ENCODE measurements at places on chromosomes 7 and 10. TPM values are rescaled to one million over a fixed set of nuclear protein-coding genes. Genes with fewer than 3 reads are reported as not detected.

- peaks cover 31% of the 10 kb centered on the region for H3K36me3 ChIP-seq
- no peaks in the 10 kb centered on the region for H3K27me3 ChIP-seq
- H3K27ac ChIP-seq, result peak overlapping the region; percentile 62
Measured at GRCh38 chr10:114507449-114507848, 103.1 kb upstream of the AFAP1L2 start.

DNA sequence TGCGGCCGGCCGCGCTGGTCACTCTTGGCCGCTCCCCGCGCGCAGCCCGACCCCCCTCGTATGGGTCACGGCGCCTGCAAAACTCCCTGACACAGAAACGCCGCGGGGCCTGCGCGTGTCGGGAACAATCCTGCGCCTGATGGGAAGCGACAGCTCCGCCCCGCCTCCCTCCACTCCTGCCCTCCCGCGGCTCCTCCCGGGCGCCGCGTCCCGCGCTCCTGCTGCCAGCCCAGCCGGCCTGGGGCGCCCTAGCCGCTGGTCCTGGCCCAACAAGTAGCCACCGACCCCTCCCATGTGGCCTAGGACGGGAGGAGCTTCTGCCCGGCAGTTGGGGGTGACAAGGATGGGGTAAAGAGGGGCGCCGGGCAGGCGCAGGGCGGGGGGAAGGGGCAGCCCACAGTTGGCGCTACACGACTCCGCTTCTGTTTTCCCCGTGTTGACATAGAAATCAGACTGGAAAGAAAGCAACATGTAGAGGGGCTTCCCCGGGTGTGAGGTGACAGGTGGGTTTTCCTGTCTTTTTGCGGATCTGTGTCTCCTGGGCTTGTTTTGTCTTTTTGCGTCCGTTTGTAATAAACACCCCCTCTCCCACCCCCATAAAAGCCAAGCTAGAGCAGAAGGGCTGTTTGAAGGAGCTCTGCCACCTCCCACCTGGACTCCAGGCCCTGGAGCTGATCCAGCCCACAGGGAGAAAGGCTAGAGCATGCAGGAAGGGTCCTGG, 35.1 kb upstream of the PAX2 start:
- no peak overlapping the region for H3K4me3 ChIP-seq
- no peak for DNase-seq
- H3K36me3 ChIP-seq, result no peaks in the 10 kb centered on the region
- H3K27me3 ChIP-seq, result peaks cover 75% of the 10 kb centered on the region

The ADRB1 gene
- total RNA-seq, result 0.27 TPM

The CFAP70 gene
- total RNA-seq, result 0.59 TPM

GRCh38 chr7:105298439-105298894, 90.3 kb downstream of the SRPK2 start:
- H3K27me3 ChIP-seq, result no peaks in the 10 kb centered on the region
- peak overlapping the region; percentile 55 for H3K4me3 ChIP-seq
- DNase-seq, result peak; percentile 64
- H3K36me3 ChIP-seq, result peaks cover 9% of the 10 kb centered on the region
- peak overlapping the region; percentile 84 for H3K27ac ChIP-seq

- H3K4me1 ChIP-seq, result peaks cover 39% of the 10 kb centered on the region
- H3K27me3 ChIP-seq, result no peaks in the 10 kb centered on the region
- no peak overlapping the region for H3K4me3 ChIP-seq
- no peak overlapping the region for H3K27ac ChIP-seq
Measured at GRCh38 chr10:96890172-96890513, 58.0 kb downstream of the LCOR start.

- H3K27ac ChIP-seq, result peak overlapping the region; percentile 49
- no peak overlapping the region for H3K4me3 ChIP-seq
- H3K27me3 ChIP-seq, result no peaks in the 10 kb centered on the region
- peaks cover 1% of the 10 kb centered on the region for H3K36me3 ChIP-seq
- peaks cover 13% of the 10 kb centered on the region for H3K4me1 ChIP-seq
Measured at GRCh38 chr7:4769761-4770160, 5.7 kb upstream of the AP5Z1 start.

DNA sequence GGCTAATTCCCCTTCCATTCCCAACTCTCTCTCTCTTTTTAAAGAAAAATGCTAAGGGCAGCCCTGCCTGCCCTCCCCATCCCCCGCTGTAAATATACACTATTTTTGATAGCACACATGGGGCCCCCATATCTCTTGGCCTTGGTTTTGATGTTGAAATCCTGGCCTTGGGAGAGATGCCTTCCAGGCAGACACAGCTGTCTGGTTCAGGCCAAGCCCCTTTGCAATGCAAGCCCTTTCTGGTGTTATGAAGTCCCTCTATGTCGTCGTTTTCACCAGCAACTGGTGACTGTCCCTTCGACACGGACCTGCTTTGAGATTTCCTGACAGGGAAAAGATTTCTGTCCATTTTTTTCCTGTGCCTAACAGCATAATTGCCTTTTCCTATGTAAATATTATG, 3.0 kb downstream of the ADRA2A start:
- DNase-seq, result no peak
- H3K4me3 ChIP-seq, result no peak overlapping the region
- no peaks in the 10 kb centered on the region for H3K36me3 ChIP-seq

- no peak overlapping the region for H3K27ac ChIP-seq
- no peak overlapping the region for H3K4me3 ChIP-seq
- H3K27me3 ChIP-seq, result no peaks in the 10 kb centered on the region
- no peaks in the 10 kb centered on the region for H3K36me3 ChIP-seq
Measured at GRCh38 chr7:70410134-70410750, 721.7 kb upstream of the GALNT17 start.

The BAMBI gene
- total RNA-seq, result 0.27 TPM

DNA sequence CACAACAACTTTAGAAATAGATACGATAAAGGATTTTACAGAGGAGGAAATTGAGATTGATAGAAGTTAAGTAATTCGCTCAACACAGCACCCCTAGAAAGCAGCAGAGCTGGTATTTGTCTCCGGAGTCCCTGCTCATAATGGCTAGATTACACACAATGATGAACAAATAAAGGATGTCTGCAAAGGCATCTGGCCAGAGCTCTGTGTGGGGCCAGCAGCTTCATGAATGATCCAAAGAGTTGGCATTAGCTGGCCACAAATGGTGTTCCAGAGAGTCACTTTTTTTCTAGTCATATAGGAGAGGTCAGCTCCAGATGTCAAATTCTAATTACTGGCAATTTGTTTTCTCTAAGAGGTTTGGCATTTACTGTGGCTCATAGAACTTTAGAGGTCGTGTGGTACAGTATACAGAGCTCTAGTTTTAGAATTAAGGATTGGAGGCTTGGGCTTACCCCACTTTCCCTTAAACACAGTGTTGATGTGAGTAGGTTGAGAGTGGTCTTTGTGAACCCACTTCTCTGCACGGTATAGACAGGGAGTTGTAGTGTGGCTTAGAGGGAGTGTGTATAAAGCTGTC, 186.2 kb downstream of the BICC1 start:
- no peak overlapping the region for H3K27ac ChIP-seq
- no peak overlapping the region for H3K4me3 ChIP-seq
- no peak for DNase-seq
- H3K27me3 ChIP-seq, result no peaks in the 10 kb centered on the region
- H3K36me3 ChIP-seq, result no peaks in the 10 kb centered on the region

GRCh38 chr10:100370714-100371481, 23.9 kb downstream of the SCD start:
- H3K4me1 ChIP-seq, result peaks cover 24% of the 10 kb centered on the region
- peaks cover 5% of the 10 kb centered on the region for H3K36me3 ChIP-seq
- peak; percentile 80 for DNase-seq
- H3K27ac ChIP-seq, result no peak overlapping the region
- no peak overlapping the region for H3K4me3 ChIP-seq

The SPOCK2 gene
- 134 TPM for total RNA-seq

The PAX2 gene
- total RNA-seq, result not detected

The PIP gene
- not detected for total RNA-seq

GRCh38 chr10:47246406-47247147, 53.4 kb upstream of the GDF10 start:
- no peaks in the 10 kb centered on the region for H3K36me3 ChIP-seq
- H3K27ac ChIP-seq, result no peak overlapping the region
- no peak overlapping the region for H3K4me3 ChIP-seq

DNA sequence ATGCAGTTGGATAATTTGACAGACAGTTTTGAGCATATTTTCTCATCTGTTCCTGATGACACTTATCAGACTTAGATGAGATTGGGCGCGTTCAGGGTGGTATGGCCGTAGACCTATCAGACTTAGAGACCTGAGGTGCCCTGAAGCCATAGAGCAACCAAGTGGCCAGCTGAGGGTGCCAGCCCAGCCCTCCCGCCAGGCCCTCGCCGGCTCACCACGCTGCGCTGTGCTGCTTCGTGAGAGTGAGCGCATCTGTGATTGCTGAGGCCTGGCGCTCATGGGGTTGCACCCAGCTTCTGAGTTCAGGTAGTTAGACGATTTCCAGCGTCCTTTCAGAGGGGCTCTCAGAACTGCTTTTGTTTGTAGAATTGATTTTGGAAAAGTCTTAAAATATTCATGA, 10.2 kb downstream of the FBH1 start:
- peaks cover 23% of the 10 kb centered on the region for H3K4me1 ChIP-seq
- H3K27me3 ChIP-seq, result no peaks in the 10 kb centered on the region
- no peak overlapping the region for H3K4me3 ChIP-seq
- H3K36me3 ChIP-seq, result peaks cover 39% of the 10 kb centered on the region
- DNase-seq, result no peak

DNA sequence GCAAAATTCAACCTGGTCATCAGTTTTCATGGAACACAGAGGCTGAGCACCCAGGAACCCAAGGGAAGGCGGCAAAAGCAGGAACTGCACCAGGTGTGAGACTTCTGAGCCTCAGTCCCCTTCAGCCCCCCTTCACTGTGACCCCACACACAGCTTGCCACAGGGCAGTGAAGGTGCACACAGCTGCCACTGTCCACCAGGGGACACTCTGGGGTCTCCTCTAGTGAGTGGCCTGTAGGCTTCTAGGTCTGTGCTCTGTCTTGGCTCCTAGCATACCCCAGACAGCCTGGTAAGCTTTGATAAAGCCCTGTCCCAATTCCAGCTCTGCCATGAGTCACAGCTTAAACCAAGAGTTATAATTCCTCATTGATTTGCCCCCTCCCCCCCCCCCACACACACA, 12.1 kb downstream of the KCNH2 start:
- no peaks in the 10 kb centered on the region for H3K36me3 ChIP-seq
- no peak for DNase-seq
- peaks cover 2% of the 10 kb centered on the region for H3K27me3 ChIP-seq
- no peak overlapping the region for H3K27ac ChIP-seq

DNA sequence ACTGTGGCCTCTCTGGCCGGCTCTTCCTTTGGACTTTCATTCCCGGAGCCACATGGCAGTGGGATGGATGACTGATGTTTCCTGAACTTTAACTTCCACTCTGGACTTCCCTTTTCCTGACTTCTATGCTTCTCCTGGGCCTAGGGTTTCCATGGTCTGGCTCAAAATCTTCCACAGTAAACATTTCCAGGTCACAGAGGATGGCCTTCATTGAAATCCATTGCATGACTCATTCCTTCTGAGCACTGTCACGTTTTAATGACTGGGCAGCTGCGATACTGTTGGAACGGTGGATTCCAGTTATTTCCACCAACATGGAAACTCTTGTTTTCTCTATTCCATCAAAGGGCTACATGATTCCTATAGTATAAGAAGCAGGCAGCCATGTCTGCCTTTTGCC, 24.4 kb upstream of the ZNF273 start:
- H3K36me3 ChIP-seq, result no peaks in the 10 kb centered on the region
- H3K4me1 ChIP-seq, result peaks cover 10% of the 10 kb centered on the region
- DNase-seq, result no peak
- no peak overlapping the region for H3K27ac ChIP-seq

- no peak overlapping the region for H3K27ac ChIP-seq
- no peak overlapping the region for H3K4me3 ChIP-seq
- peaks cover 8% of the 10 kb centered on the region for H3K27me3 ChIP-seq
- no peaks in the 10 kb centered on the region for H3K36me3 ChIP-seq
Measured at GRCh38 chr10:76942628-76943416, 694.8 kb downstream of the KCNMA1 start.

- peak; percentile 22 for DNase-seq
- H3K4me1 ChIP-seq, result no peaks in the 10 kb centered on the region
- H3K36me3 ChIP-seq, result no peaks in the 10 kb centered on the region
- H3K27me3 ChIP-seq, result peaks cover 6% of the 10 kb centered on the region
- no peak overlapping the region for H3K4me3 ChIP-seq
Measured at GRCh38 chr7:47179812-47180515, 401.9 kb downstream of the TNS3 start.

- no peaks in the 10 kb centered on the region for H3K36me3 ChIP-seq
- no peaks in the 10 kb centered on the region for H3K4me1 ChIP-seq
- H3K27me3 ChIP-seq, result no peaks in the 10 kb centered on the region
Measured at GRCh38 chr10:5608608-5609220, 57.7 kb downstream of the ASB13 start.

The ZSCAN25 gene
- total RNA-seq, result 31.8 TPM

DNA sequence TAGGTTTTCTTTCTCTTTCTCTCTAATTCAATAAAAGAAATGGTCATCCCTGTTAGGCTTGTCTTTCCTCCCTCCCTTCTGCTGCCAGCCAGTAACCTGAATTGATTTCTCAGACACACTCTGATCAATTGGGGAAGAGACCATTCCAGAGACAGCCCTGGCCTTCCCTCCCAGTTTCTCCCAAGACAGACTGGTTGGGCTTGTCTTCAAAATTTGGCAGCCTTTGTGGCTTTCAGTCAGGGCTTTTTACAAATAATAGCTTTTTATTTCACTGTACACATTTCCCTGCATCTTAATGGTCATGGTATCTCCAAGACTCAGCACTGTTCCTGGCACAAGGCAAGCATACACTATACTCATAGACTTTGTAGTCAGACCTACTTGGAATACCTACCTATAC, 33.9 kb downstream of the BCAP29 start:
- no peak overlapping the region for H3K27ac ChIP-seq
- no peaks in the 10 kb centered on the region for H3K27me3 ChIP-seq
- peaks cover 18% of the 10 kb centered on the region for H3K36me3 ChIP-seq
- no peak overlapping the region for H3K4me3 ChIP-seq
- no peaks in the 10 kb centered on the region for H3K4me1 ChIP-seq

The PLEKHS1 gene
- total RNA-seq, result not detected

The HOXA5 gene
- not detected for total RNA-seq

GRCh38 chr7:47844311-47844710, 104.0 kb downstream of the PKD1L1 start:
- no peak overlapping the region for H3K4me3 ChIP-seq
- no peaks in the 10 kb centered on the region for H3K36me3 ChIP-seq
- H3K27ac ChIP-seq, result no peak overlapping the region
- no peaks in the 10 kb centered on the region for H3K27me3 ChIP-seq
- H3K4me1 ChIP-seq, result no peaks in the 10 kb centered on the region

DNA sequence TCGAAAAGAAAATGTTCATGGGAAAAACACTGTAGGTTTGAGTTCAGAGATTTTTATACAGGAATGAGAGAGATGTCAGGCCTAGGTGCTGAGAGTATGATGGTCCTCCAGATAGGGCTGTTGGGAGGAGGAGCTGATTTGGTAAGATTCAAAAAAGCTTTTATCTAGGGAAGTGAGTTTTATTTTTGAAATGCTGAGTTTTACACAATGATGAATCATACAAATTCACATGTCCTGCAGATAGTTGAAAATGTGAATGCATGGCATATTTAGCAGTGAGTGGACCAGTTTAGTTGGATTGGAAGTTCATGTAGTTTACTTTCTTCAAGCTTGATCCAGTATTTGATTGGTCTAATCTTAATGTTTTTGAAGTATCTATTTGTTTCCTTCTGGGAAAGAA, 154.8 kb downstream of the LRRC4 start:
- H3K27me3 ChIP-seq, result no peaks in the 10 kb centered on the region
